ENCODE measurements at places on chromosomes 2 and 18. TPM values are rescaled to one million over a fixed set of nuclear protein-coding genes. Genes with fewer than 3 reads are reported as not detected.

GRCh38 chr2:159249990-159250715, 36.4 kb downstream of the WDSUB1 start:
- no peaks in the 10 kb centered on the region for H3K27me3 ChIP-seq
- H3K36me3 ChIP-seq: no peaks in the 10 kb centered on the region
- peaks cover 12% of the 10 kb centered on the region for H3K4me1 ChIP-seq
- peak overlapping the region; percentile 14 for H3K4me3 ChIP-seq

GRCh38 chr2:199490049-199490448, 32.3 kb upstream of the SATB2 start:
- H3K36me3 ChIP-seq: no peaks in the 10 kb centered on the region
- peak; percentile 21 for DNase-seq
- H3K27me3 ChIP-seq: no peaks in the 10 kb centered on the region
- no peak overlapping the region for H3K4me3 ChIP-seq
- no peaks in the 10 kb centered on the region for H3K4me1 ChIP-seq

DNA sequence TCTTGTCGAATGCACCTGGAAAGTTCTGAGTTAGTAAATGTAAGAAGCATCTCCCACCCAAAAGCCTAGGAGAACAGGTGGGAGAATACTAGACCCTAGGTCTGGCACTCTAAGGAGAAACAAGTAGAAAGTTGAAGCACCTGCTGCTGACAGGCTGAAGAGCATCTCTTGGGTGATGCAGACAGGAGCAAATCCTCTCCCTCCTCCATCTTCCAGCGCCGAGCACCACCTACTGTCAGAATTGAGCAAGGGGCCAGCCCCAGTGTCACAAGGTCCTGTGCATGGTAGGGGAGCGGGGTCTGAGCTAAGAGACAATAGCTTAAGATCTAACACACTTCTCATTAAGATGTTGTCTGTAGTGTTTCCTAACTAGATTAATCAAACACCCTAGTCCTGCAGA, 52.9 kb downstream of the HK2 start:
- no peaks in the 10 kb centered on the region for H3K27me3 ChIP-seq
- DNase-seq: no peak
- peaks cover 37% of the 10 kb centered on the region for H3K4me1 ChIP-seq
- H3K36me3 ChIP-seq: peaks cover 70% of the 10 kb centered on the region

DNA sequence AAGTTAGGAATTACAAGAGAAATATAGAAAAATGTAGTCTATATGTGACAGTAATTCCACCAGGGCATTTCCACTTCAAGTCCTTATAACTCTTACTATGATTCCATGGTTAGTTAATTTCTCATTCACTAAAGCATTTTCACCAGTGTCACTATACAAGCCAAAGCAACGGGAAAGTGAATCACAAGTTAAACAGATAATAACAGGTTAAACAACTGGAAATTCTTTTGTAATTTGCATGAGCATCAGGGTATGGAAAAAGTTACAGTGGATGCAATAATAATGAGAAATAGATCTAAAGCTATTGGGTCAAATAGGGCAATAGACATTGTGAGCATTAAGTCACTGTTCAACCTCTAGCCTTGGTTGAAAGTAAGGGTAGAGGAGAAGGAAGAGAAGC, 88.9 kb upstream of the ST6GAL2 start:
- H3K27me3 ChIP-seq: no peaks in the 10 kb centered on the region
- peak; percentile 77 for DNase-seq
- no peak overlapping the region for H3K4me3 ChIP-seq
- no peaks in the 10 kb centered on the region for H3K36me3 ChIP-seq
- H3K27ac ChIP-seq: peak overlapping the region; percentile 21
- peaks cover 48% of the 10 kb centered on the region for H3K4me1 ChIP-seq

DNA sequence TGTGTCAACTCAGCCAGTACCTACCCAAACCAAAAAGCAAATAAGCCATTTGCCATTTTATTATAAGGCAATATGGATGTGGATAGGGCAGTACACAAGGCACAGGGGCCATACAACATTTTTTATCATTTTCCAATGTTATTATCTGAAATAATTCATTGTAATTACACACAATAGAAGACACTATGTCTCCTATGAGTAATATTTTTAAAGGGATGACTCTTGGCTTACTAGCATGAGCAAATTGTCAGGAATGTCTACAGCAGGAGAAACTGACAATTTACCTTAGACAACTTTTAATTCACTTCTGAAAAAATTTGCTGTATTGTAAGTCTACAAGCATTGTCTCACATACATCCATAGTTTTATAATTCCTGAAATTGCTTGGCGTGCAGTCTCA, 1193.9 kb upstream of the CELF4 start:
- peak; percentile 19 for DNase-seq
- no peak overlapping the region for H3K27ac ChIP-seq
- no peaks in the 10 kb centered on the region for H3K36me3 ChIP-seq
- H3K27me3 ChIP-seq: no peaks in the 10 kb centered on the region

GRCh38 chr2:98158305-98158704, 71.3 kb downstream of the VWA3B start:
- DNase-seq: no peak
- H3K4me1 ChIP-seq: no peaks in the 10 kb centered on the region
- H3K27me3 ChIP-seq: no peaks in the 10 kb centered on the region
- H3K27ac ChIP-seq: no peak overlapping the region

GRCh38 chr2:125085904-125086303, 1060.8 kb downstream of the CNTNAP5 start:
- H3K4me1 ChIP-seq: no peaks in the 10 kb centered on the region
- no peak overlapping the region for H3K27ac ChIP-seq
- no peaks in the 10 kb centered on the region for H3K36me3 ChIP-seq

- DNase-seq: peak; percentile 72
- H3K27me3 ChIP-seq: no peaks in the 10 kb centered on the region
- no peaks in the 10 kb centered on the region for H3K36me3 ChIP-seq
- peak overlapping the region; percentile 71 for H3K27ac ChIP-seq
- H3K4me1 ChIP-seq: peaks cover 39% of the 10 kb centered on the region
- H3K4me3 ChIP-seq: no peak overlapping the region
Observed at GRCh38 chr2:195818526-195818925, 161.5 kb downstream of the SLC39A10 start.

- no peaks in the 10 kb centered on the region for H3K36me3 ChIP-seq
- H3K4me3 ChIP-seq: no peak overlapping the region
- no peak overlapping the region for H3K27ac ChIP-seq
- no peak for DNase-seq
- H3K27me3 ChIP-seq: no peaks in the 10 kb centered on the region
Observed at GRCh38 chr2:112889976-112890375, 21.0 kb upstream of the IL37 start.

- 0 out of 2 replicates have a peak, but pooled peaks cover 2% of the 10 kb centered on the region for H3K4me1 ChIP-seq
- no peak overlapping the region for H3K27ac ChIP-seq
- no peak overlapping the region for H3K4me3 ChIP-seq
Observed at GRCh38 chr2:231900972-231901371, 25.2 kb downstream of the NPPC start.

- no peaks in the 10 kb centered on the region for H3K27me3 ChIP-seq
- H3K4me1 ChIP-seq: peaks cover 12% of the 10 kb centered on the region
- H3K27ac ChIP-seq: no peak overlapping the region
- H3K4me3 ChIP-seq: no peak overlapping the region
Observed at GRCh38 chr18:22257022-22257543, 87.7 kb downstream of the GATA6 start.

GRCh38 chr2:168712053-168712452, 90.4 kb upstream of the NOSTRIN start:
- DNase-seq: no peak
- no peaks in the 10 kb centered on the region for H3K27me3 ChIP-seq
- H3K36me3 ChIP-seq: no peaks in the 10 kb centered on the region
- no peak overlapping the region for H3K27ac ChIP-seq

DNA sequence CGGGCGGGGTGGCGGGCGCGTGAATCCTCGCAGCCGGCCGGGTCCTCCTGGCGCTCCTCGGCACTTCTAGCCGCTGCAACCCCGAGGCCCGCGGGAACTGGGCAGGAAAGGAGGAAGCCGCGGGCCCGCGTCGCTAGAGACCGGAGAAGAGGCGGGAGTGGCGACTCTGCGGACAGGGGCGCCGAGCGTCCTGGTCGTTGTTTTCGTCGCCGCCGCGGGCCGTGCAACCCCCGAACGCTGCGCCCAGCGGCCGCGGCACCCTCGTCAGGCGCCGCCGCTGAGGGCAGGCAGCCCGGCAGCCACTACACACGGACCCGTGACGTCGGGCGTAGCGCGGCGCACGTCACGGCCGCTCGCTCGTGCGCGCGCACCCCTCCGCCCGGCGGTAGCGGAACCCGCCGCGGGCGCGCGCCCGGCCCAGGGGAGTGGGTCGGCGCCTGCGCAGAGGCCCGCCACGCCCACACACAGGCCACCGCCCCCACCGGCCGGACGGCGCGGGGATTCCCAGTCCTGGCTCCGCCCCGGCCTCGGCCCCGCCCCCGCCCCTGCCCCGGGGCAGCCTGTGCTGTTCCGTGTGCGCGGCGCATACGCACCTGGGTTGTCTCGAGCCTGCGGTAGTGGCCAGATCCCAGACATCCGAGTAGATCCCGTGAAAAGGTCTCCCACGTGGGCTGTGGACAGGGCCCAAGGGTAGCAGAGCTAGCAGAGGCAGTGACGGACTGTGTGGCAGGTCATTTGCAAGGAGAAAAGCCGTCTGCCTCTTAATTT, at the start of gene MAP3K2:
MAP3K2 (minus strand) TSS at position 321 of the 768 bp plus-strand sequence. CDS start 44,846 bp downstream, outside the sequence.
- no peaks in the 10 kb centered on the region for H3K27me3 ChIP-seq
- H3K4me1 ChIP-seq: peaks cover 28% of the 10 kb centered on the region

GRCh38 chr18:49548229-49548636, 13.6 kb upstream of the LIPG start:
- H3K36me3 ChIP-seq: no peaks in the 10 kb centered on the region
- peaks cover 8% of the 10 kb centered on the region for H3K4me1 ChIP-seq
- H3K27me3 ChIP-seq: no peaks in the 10 kb centered on the region
- no peak overlapping the region for H3K4me3 ChIP-seq
- peak; percentile 29 for DNase-seq

DNA sequence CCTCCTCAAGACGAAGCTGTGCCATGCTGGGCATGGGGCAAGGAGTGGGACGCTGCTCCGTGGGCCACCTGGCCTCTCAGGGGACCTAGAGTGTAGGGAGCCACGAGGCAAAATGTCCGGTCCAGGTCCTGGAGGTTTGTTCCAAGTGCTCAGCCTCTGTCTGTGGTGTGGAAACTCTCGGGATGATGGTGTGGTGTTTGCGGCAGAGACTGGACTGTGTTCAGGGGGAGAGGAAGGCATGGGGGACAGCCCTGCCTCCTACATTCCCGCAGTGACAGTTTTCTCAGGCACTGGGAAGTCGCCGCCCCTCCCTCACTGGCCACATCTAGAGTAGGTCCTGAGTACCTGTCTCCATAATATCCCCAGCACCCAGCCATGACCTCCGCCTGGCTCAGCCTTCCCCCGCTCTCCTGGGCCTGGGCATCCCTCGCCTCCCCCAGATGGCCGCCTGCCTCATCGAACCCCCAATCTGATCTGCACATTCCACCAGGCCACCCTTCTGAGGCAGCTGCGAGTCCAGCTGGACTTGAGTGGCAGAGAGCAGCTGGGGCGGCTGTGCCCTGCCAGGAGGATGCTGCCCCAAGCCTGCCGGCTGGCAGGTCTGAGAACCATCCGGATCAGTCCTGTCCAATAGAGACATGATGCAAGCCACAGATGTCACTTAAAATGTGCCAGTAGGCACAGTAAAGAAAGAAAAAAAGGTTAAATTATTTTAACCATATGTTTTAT, 6.2 kb downstream of the KCNIP3 start:
- H3K4me3 ChIP-seq: no peak overlapping the region
- no peak for DNase-seq
- H3K27ac ChIP-seq: no peak overlapping the region
- H3K36me3 ChIP-seq: no peaks in the 10 kb centered on the region
- H3K27me3 ChIP-seq: no peaks in the 10 kb centered on the region

DNA sequence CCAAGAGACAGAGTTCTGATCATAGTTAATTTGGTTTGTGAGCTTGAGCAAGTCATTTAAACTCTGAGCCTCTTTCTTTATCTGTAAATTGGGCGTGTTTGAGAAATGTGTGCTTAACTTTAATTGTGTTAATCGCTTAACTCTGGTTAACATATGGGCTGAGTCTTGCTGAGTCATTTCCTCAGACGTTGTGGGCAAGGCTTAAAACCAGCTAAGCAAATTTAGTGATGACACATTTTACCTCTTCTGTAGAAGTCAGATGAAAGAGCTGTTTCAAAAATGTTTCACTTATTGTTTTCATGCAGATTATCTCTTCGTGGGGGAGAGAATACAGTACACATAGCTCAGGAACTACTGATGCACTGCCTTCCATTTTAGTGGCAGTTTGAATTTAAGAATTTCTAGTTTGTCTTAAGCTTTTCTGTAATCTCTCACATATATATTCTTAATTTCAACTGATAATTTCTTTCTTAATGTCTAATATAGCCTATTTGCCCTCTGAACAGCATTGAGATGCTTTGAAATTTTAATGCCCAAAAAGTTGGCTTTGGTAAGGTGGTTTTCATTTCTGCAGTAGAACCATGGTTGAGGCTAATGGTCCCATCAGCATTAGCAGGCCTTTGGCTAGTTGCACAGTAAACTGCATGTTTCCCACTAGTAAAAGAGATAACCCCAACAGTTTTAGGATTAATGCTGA, 34.9 kb downstream of the RAB10 start:
- DNase-seq: peak; percentile 91
- H3K27ac ChIP-seq: peak overlapping the region; percentile 85
- no peaks in the 10 kb centered on the region for H3K27me3 ChIP-seq
- H3K4me3 ChIP-seq: peak overlapping the region; percentile 41
- peaks cover 10% of the 10 kb centered on the region for H3K36me3 ChIP-seq

DNA sequence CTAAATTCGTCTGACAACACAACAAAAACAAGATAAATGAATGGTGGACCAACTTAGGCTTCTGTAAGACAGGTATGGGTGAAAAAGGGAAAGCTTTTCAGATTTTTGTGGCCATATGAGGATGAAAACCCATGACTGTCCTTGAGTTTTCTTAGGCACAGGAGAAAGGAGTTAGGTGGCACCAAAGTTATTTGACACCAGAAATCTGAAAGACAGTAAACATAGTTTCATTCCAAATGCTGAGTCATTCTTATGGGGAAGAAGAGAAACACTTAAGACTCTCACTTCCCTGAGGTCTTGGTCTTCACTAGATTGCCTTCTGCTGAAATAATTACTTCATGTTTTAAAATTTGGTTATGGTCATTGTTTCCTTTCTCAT, 5.2 kb upstream of the GPD2 start:
- no peaks in the 10 kb centered on the region for H3K27me3 ChIP-seq
- peak overlapping the region; percentile 71 for H3K27ac ChIP-seq
- H3K4me3 ChIP-seq: peak overlapping the region; percentile 13
- H3K4me1 ChIP-seq: peaks cover 33% of the 10 kb centered on the region

IL1RN gene
- 8.2 TPM for total RNA-seq

INPP5D gene
- 0.26 TPM for total RNA-seq

PER2 gene
- total RNA-seq: 13.0 TPM

TNFRSF11A gene
- total RNA-seq: 26.5 TPM

TWSG1 gene
- 30.1 TPM for total RNA-seq

ALKAL2 gene
- total RNA-seq: not detected

CCDC85A gene
- 1.1 TPM for total RNA-seq
